ENCODE measurements at places on chromosomes 5 and 9.

DNA sequence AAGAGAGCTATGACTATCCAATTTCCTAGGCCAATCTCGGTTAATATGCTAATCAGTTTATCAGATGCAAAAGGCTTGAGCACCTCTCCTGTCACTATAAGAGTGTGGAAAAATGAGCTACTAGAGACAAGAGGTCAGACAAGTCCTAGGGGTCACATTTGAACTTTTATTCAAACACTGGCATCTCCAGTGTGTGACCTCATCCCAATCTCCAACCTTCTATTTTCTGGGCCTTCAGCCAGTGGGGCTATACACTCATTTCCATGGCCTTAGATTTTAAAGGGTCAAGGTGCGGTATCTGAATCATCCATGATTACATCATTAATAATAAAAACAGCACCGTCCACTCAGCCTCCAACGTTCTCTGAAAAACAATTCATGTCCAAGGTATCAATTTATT is 139.6 kb upstream of the LRRTM2 start:
- no peak for DNase-seq

- DNase-seq, result no peak
Observed at GRCh38 chr9:91060520-91061343, 259.1 kb downstream of the SYK start.

DNA sequence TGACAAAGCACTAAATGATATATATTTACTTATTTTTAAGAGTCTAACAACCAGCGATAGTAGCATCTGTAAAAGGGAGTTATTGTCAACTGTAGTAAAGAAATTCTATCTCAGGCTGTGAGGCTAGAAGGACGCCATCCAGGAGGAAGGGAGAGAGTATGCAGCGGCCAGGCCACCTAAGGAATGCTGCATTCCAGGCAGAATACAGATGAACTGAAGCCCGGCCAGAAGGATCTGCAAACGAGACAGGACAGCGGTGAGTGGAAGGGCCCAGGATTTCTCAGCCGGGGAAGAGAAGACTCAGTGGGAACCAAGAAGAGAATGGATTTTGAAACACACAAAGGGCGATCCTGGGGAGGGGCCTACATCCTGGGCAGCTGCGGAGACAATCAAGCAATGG is 7.4 kb downstream of the RETREG1 start:
- no peak for DNase-seq

GRCh38 chr5:80172067-80172695 is 83.7 kb downstream of the SERINC5 start:
- no peak for DNase-seq

GRCh38 chr9:100586093-100586492 is 8.2 kb downstream of the CAVIN4 start:
- no peak for DNase-seq

GRCh38 chr5:179273073-179273435 is 72.2 kb downstream of the ADAMTS2 start:
- no peak for DNase-seq

- DNase-seq, result no peak
Observed at GRCh38 chr5:90440644-90441043, 31.1 kb upstream of the CETN3 start.

All from thoracic aorta (tissue), 2 donors.